Tongue (tissue), 3 donors: ENCODE measurements at places on chromosomes 12 and 14.

- DNase-seq, result no peak
These were observed 19.4 kb downstream of the ACVRL1 start for GRCh38 chr12:51926718-51927117.

DNA sequence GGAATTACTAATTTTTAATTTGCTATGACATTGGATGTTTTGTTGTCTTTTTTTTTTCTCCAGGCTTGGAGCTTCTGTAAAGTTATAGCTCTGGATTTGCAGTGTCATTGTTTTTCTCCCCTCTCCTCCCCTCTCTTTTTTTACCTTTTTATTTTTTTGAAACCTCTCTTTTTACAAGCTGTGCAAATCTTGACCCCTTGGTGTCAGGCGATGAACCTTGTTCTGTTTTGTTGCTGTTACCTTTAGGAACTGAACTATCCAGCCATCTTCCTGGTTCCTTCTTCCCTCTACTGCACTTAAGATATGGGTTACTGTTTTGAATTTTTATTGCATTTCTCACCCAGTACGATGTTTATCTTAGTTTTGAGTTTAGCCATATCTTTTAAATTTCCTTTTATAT, 13.7 kb downstream of the KTN1 start:
- no peak for DNase-seq

GRCh38 chr12:74689929-74690328, 152.3 kb downstream of the ATXN7L3B start:
- no peak for DNase-seq

DNA sequence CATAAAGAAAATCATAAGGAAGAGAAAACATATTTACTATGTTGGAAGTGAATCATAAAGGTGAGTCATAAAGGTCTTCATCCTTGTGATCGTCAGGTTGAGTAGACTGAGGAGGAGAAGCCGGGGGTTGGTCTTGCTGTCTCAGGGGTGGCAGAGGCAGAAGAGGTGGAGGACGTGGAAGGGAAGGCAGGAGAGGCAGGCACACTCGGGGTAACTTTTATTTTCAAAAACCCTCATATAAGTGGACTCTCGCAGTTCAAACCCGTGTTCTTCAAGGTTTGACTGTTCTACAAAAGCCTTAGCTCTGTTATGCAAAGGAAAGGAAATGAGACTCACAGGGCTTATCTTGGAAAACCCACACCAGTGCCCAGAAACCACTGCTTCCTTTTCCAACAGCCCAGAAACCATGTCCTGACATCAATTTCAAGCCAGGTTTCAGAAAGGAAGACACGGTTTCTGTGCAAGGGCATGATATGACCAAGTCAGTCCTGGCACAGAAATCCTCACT, 14.0 kb downstream of the SMCO2 start:
- no peak for DNase-seq

DNA sequence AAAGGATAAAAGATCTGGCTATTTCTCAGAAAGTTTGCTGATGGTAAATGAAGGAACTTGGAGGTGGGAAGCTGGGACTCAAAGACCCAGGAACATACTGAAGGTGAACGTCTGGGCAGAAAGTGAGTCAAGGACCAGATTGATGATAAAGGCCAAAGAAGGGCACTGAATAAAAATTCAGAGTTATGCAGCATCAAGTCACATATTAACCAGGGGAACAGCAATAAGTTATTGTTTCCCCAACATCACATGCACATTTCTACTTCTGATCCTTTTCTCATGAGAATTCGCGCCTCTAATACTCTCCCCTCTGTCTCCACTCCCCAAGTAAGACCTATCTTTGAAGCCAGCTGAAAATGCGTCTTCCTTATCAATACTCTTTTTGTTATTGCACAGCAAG, 71.8 kb upstream of the SLC35F4 start:
- DNase-seq, result no peak

DNA sequence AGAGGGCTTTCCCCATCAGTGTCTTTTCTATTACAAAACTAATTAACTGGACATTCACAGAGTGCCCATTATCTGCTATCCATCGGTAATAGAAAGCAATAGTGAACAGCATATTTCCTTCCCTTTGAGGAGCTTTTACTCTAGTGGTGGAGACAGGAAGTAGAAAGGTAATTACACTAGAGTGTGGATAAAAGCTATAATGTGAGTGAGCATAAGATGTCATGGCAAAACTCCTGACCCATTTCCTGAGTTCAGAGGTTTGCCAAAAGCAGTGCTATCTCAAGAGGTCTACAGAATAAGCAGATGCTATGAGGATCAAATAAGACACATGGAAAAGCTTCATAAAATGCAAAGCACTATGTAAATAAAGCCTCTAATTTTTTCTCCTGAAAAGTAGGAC, 24.0 kb downstream of the TIMELESS start:
- no peak for DNase-seq

DNA sequence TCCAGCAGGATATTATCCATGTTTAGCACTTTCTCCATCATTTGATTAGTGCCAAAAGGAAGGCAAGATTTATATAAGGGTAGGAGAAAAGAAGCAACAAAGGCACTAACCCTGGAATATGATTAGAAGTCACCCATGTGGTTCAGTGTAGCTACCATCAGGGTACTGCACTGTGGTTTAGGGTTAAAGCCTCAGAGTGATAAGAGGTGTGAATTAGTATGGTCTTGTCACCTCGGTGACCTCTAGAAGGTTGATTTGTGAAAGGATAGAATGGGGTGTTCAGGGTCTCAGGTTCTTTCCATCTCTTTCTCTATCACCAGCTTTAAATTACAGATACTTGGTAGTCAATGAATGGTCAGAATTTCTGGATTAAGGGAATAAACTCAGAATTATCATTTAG, 103.0 kb upstream of the TMTC2 start:
- DNase-seq, result no peak

- DNase-seq, result no peak
These were observed 588 bp downstream of the MBIP start for GRCh38 chr14:36319899-36320199.

- no peak for DNase-seq
These were observed 29.5 kb upstream of the ZNF740 start for GRCh38 chr12:53151039-53151438.

DNA sequence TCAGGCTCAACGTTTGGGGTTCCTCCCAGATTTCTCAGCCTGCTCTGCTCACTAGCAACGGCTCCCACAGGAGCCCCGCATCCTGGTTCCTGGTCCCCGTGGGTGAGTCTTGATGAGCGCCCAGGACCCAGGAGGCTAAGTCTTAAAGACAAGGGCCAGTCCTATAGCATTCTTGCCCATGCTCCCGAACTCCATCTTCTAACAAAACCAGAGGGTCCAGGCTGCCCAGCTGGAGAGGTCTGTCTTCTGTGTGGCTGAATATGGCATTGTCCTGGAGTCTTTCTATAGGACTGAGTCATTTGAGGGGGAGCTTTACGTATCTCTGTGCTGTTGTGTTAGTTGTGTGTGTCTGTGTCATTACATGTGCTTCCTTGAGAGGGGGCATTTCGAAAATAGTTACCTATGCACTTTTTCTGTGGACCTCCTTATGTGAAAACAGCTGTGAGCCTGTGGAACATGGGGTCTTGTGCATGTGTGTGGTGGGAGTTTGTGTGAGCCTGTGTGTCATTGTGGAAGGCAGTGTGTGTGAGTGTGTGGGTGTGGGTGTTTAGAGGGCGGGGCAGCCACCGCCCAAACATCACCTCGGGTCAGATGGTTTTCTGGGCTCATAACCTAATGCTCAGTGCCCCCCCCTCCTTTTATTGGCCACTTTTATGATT, 9.1 kb upstream of the TBX5 start:
- DNase-seq, result no peak

GRCh38 chr12:19799216-19799615, 359.9 kb downstream of the AEBP2 start:
- DNase-seq, result no peak

DNA sequence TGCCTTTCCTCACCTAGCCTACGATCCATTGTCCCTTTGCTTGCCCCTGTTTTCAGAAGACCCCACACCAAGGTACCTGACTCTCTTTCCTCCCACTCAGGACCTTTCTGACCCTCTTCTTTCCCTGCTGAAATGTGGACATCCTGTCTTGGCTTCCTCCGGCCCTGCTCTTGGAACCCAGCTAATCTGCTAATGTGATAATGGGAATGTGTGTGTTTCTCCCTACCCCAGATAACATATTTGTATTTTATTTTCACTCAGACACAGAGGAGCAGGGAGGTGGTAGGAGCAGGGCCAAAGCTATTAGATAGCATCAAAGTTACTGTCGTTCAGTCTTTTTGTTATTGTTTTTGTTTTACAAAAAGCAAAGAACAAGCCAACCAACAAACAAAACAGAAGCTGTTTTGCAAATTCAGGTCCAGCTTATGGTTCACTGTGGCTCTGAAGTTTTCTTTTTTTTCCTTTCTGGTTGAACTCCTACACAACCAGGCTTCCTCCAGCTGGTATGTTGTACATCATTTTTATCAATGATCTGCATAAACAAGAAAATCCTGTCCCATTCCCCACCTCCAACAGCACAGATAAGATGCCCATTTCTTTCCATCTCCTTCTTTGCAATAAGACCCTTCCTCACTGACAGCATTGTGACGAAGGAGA, 137.3 kb downstream of the C12orf75 start:
- DNase-seq, result no peak

DNA sequence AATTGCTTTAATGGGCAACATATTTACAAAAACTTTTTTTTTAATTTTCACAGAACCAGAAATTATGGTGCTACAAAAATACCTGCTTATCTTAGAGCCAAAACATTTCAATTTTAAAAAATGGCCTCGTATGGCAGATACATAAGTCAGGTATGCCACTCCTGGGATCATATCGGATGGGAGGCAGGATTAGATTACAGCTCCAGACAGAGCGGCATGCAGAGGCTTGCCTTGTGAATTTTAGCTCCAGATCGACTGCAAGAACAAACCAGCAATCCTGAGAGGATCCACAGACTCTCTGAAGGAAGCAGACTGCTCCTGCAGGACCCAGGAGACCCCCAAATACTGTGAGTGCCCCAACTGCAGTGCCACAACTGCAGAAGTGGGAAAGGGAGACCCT, 169.3 kb upstream of the AMIGO2 start:
- no peak for DNase-seq

GRCh38 chr14:44490966-44491365, 16.1 kb downstream of the FSCB start:
- DNase-seq, result no peak

DNA sequence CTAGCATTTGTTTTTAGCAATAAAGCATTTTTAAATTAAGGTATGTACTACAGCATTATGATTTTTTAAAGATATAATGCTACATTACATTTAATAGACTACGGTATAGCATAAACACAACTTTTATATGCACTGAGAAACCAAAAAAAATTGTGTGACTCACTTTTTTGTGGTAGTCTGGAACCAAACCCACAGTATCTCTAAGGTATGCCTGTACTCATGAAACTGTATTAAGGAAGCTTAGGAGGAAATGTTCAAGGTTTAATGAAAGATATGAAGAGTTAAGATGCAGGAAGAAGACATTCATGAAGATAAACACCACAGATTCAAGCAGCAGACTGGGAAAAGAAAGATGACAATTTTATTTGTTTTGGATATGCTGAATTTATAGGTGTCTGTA, 51.7 kb downstream of the PPP1R12A start:
- no peak for DNase-seq

DNA sequence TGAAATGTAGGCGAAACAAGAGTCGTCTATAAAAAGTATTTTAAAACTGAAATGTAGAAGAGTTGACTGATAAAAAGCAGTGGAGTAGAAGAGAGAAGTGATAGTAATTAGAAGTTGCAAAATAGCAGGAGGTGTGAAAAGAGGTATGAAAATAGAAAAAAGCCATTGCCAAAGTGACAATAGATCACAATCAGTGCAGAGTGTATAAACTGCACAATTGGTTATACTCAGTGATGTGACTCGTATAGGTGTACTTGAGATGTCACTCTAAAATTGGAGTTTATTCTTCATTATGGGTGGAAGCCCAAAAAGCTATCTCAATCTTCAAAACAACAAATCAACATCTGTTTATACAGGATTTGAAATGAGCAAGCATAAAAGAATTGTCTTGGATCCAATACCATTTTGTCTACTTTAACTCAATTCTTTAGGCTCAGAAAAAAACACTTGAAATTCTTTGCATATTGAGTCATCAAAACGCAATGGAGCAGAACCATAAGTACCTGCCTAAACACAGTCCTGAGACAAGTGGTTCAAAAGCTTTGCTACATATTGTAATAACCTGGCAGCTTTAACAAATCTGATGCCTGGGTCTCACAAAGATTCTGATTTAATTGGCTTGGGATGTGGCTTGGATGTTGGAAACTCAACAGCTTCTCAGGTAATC, 8.8 kb downstream of the IKBIP start:
- DNase-seq, result peak; percentile 49

DNA sequence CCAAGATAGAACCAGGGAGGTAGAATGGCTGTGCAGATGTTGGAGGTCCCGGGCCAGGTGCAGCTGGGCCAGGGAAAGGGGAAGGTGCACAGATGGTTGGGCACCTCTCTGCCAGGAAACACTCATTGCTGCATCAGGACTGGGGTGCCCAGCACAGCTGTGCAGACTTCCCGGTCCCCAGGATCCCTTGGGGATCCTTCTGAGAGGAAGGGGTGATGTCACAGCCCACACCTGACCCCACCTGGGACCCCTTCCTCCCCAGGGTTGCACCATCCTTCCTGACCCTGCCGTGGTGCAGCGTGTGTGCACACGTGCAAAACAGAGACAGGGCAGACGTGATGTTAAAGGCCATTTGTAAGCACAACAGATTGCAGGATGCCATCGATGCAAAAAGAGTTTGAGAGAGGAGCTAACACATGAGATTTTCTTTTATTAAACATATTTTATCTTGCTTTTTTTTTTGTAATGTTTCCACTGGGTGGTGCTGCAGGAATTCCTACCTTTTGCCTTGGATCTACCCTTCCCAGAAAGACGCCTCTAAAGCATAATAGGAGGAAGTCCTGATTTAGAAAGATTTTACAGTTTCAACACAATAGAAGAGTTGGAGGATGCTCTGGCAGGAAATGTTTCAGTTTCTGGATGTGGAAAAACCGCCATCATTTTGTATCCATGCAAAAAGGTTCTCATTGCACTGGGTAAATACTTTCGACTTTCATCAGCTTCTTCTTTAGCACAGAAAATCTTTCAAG, 14.8 kb downstream of the ELK3 start:
- peak; percentile 56 for DNase-seq

DNA sequence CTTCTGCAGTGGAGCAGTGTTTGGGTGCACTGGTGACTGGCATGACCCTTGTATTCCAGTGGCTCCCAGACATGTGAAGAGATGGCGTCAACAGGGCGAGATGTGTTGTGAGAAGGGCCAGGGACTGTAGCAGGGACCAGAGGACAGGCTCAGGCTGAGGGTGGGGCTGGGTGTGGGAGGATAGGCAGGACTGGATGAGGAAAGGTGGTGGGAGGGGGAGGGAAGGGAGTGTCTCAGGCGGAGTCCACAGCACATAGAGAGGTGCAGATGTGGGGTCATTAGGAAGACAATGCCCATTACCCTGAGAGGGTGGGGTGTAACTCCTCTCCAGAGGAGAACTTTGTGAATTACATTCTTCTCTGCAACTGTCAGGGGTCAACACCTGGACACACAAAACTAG, 78.5 kb downstream of the DICER1 start:
- DNase-seq, result no peak

- no peak for DNase-seq
These were observed 19.7 kb upstream of the FGD4 start for GRCh38 chr12:32379667-32380066.

GRCh38 chr12:25655702-25656101, 102.6 kb upstream of the LMNTD1 start:
- DNase-seq, result no peak
